ENCODE measurements at places on chromosomes 1 and 21.

GRCh38 chr1:74512170-74512915 is at the start of gene LRRC53:
Gene LRRC53, minus strand, starts transcription at chr1:74512611. Its CDS starts 29,262 bp downstream, at chr1:74483349.
- DNase-seq, result no peak

- no peak for DNase-seq
Observed at GRCh38 chr21:27429710-27430341, 462.9 kb upstream of the ADAMTS5 start.

- no peak for DNase-seq
Observed at GRCh38 chr1:33741749-33742148, 122.1 kb upstream of the HMGB4 start.

DNA sequence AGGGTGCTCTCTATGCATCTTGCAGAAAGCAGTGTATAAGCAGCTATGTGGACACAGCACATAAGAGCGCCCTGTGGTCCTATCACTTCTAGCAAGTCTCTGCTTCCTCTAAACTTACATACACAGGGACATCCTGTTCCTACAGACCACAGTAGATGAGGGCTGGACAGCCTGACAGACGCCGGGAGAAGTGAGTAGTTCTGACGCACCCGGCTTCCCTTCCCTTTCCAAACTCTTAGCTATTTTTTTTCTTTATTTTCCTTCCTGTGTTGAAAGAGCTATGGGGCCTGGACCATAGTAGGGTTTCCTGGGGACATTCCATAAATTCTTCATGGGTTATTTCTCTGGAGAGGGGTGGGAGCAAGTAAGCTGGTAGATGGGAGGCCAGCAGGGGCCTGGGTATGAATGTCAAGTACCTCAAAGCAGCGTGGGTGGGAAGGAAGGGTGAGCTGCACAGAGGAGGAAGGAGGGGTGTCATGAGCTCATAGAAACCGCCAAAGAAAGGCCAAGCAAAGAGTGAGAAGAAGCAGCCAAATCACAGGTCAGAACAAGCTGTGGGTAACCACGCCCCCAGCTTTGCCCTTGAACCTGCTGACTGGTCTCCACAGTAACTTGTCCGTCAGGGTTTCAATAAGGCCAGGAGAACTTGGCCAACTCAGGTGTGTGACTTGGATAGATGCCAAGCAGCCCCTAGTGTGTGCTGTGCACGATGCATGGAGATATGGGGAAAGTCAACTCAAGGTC is 36.6 kb downstream of the PLXNA2 start:
- no peak for DNase-seq

- no peak for DNase-seq
Observed at GRCh38 chr1:186828611-186829454, at the start of gene PLA2G4A. Gene PLA2G4A, plus strand, starts transcription at chr1:186828949. Its CDS starts 25,406 bp downstream, at chr1:186854355.

GRCh38 chr1:157781048-157781447 is 4.1 kb upstream of the FCRL2 start:
- no peak for DNase-seq

DNA sequence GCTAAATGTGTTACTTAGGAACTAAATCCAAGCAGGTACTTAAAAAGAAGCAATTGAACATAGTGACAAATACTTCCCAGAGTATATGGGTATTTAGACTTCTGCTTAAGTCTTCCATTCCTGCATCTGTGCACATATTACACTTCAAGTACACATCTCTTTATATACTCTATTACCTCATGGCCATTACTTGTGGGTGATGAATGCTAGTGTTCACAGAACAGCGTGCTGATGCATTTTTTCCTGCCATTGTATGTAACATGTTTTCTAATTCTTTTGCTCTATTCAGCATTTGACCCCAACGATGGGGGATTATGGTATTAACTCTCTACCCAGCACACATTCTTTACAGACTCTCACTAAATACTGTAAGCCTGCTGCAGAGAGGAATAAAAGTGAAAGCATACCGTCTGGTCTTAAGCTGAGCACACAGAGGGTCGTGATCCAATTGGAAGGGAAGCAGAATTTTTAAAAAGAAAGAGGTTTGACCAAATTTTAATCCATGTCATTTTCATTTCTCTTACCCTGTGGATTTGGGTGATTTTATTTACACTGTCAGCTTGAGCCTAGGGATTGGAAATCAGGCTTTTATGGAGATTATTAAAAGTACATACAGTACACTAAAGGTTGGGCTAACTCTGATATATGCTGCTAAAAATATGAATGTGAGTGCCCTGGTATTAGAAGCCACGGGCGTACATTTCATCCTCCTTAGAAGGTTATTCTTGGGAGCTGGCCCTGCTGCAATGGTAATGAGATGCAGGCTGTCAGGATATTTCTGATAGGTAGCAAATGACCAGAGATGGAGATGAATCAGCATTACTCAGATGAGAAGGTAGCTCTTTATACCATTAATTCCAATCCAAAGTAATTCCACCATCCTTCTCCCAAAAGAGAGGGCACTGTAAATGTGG is 95.5 kb upstream of the PROX1 start:
- DNase-seq, result no peak

DNA sequence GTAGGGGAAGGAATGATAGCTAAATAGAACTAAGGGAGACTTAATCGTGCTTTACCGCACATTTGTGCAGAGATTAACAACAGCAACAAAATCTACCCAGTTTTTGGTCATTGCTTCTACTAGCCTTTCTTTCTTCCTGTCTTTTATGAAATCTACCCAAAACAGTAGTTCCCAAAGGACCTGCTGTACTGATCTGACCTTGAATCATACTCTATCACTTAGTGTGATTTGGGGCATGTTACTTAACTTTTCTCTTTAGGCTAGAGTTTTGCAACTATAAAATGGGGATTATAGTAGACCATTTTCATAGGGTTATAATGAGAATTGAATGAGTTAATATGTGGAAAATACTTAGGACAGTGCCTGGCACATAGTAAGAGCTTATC is 30.5 kb upstream of the MACF1 start:
- no peak for DNase-seq

DNA sequence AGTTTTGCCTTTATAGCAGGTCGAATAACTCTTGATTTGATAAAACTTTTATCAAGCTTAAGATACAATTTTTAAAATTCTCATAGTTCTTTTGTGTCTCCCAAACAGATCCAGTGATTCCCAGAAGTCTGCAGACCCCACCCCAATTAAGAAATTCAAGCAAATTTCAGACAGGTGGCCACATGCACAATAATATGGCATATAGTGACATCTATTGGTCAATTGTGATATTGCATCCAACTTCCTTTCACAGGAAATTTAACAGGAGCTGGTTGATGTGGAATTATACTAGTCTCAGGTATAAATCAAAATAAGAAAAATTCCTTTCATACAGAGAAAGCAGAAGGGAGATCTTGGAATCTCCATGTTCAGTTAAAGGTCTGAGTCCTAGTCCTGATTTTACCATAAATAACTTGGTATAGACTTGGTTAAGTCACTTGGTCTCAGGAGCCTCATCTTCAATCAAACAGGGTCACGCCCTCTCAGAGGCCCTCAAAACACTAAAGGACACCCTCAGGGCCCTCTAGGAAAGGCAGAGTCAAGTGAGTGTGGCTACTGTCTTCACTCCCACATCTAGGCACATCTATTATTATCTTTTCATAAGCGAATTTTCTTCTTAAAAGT is 24.1 kb downstream of the PIGM start:
- no peak for DNase-seq

GRCh38 chr1:33093004-33093403 is 12.1 kb downstream of the AZIN2 start:
- DNase-seq, result no peak

Data from stimulated activated CD4-positive, alpha-beta T cell treated with anti-CD3 and anti-CD28 coated beads, Interleukin-4, amount 100 ng/mL, for 1 hour (primary cell).